ENCODE measurements at places on chromosomes 4 and X.

GRCh38 chrX:18895189-18895951 lies 88.5 kb downstream of the PHKA2 start:
- no peak for DNase-seq

DNA sequence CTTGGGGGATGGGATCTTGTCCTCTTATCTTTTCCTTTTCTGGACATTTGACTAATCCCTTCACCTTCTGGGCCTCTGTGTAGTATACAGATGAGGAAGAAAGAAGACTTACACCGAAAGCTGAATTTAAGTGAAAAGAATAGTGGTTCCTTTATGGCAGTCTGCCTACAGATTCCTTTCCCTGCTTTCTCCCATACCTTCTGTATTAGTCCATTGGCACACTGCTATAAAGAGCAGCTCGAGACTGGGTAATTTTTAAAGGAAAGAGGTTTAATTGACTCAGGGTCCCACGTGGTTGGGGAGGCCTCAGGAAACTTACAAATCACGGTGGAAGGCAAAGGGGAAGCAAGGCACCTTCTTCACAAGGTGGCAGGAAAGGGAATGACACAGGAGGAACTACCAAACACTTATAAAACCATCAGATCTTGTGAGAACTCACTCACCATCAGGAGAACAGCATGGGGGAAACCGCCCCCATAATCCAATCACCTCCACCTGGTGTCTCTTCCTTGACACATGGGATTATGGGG lies 34.0 kb upstream of the CD38 start:
- no peak for DNase-seq

DNA sequence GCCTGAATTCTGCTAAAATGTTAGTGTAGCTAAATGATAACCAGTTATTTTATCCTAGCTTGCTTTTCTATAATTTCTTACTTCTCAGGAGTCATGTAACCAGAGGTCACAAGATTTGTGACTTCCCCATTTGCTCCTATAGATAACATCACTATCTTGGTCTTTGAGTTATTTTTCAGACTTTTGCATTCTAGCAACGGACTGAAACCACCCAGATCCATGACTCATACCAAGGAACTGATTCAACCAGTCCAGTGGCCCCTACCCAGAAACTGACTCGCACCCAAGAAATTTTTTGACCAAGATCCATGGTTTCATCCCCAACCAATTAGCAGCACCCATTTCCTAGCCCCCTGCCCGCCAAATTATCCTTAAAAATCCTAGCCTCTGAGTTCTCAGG lies 50.0 kb downstream of the IQCM start:
- no peak for DNase-seq

DNA sequence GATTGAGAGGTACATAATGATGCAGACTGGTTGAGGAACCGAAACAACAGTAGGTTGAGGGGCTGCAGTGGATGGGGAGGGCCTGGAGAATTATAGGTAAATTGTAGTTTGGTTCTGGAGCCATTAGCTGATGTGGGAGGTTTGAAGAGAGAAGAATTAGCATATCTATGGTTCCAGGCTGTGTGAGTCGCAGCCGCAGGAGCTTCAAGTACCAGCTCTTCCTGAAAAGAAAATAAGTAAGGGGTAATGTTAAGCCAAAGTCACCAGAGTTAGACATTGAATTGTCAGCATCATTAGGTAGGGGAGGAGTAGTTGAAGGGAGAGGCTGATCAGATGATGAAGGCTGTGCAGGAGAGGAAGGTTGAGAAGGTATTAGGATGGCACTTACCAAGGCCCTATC lies 29.5 kb downstream of the PF4 start:
- no peak for DNase-seq

DNA sequence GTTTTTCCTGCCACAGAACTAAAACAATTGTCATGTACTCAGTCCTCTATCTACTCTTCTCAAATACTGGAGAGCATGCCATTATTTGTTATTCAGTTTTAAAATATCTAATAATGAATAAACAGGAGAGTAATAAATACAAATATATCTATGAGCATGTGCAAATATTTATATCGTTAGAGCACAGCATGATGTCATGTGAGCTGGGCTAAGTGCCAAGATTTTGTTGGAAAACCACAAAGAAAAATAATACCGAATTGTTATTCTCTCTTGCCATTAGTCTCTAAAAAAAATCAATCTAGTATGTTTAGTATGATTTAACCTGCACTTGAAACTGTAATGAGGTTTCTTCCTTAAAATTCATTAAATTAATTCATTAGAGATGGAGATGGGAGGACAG lies 97.3 kb downstream of the DDX60 start:
- no peak for DNase-seq

- DNase-seq = no peak
These were observed 37.6 kb downstream of the PHKA1 start for GRCh38 chrX:72676465-72676864.

- no peak for DNase-seq
These were observed 19.8 kb upstream of the PPARGC1A start for GRCh38 chr4:23909671-23910070.

DNA sequence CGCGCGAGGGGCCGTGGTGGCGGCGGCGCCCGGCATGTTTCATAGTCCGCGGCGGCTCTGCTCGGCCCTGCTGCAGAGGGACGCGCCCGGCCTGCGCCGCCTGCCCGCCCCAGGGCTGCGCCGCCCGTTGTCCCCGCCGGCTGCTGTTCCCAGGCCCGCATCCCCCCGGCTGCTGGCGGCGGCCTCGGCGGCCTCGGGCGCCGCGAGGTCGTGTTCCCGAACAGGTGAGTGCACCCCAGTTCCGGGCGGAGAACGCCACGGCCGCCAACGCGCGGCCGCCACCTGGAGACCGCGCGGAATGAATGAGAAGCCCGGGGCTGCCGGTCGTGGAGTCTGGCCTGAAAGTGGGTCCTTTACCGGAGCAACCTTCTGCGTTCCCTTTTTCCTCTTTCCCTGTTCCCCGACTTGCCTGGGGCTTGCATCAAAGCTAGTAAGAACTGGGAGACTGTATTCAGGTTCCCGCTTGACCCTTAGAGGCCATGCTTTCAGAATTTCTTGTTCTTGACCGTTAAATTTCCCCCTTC lies 429 bp downstream of the NOCT start:
- peak; percentile 53 for DNase-seq

- no peak for DNase-seq
These were observed 15.6 kb downstream of the PJA1 start for GRCh38 chrX:69149466-69150280.

DNA sequence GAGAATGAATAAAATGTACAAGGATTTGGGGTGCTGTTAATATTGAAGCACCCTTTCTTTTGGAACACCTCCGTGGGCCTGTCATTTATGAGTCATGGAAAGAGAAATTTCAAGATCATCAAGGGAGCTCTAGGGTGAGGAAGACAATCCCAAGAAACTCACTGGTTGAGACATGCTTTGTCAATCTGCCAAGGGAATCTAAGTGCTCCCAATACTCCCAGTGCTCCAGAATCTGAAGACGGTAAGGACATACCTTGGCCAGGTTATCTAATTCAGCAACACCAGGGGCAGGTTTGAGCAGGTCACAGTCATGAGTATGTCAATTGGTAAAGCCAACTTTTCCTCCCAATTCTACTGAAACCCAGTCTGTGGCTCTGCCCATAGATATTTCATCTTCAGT lies 556.4 kb upstream of the CPEB2 start:
- no peak for DNase-seq

GRCh38 chr4:131426023-131426758 lies 1722.9 kb upstream of the PCDH10 start:
- DNase-seq = no peak
